ENCODE measurements at places on chromosomes 16 and 17. TPM values are rescaled to one million over a fixed set of nuclear protein-coding genes. Genes with fewer than 3 reads are reported as not detected.

Gene FZD2
- not detected for total RNA-seq

Gene BMERB1
- total RNA-seq, result 8.6 TPM

DNA sequence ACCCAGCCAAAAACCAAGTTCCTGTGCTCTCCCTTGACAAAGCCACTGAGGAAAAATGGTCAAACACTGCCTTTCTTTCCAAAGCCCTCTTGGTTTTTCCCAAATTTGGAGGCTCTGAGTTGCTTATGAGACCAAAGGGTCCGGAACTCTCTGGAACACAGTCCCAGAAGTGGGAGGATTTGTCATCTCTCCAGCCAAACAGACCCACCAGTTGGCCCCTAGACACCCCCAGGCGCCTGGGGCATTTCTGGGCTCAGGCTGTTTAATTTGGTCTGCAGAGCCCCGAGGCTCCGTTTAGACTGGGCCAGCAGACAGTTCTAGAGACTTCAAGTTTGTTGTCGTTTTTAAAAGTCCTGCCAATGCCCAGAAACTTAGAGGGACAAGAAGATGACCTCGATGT, 239.1 kb downstream of the SEC14L1 start:
- DNase-seq, result no peak

- DNase-seq, result peak; percentile 84
Measured at GRCh38 chr17:17001874-17002520, 30.1 kb upstream of the TNFRSF13B start.

DNA sequence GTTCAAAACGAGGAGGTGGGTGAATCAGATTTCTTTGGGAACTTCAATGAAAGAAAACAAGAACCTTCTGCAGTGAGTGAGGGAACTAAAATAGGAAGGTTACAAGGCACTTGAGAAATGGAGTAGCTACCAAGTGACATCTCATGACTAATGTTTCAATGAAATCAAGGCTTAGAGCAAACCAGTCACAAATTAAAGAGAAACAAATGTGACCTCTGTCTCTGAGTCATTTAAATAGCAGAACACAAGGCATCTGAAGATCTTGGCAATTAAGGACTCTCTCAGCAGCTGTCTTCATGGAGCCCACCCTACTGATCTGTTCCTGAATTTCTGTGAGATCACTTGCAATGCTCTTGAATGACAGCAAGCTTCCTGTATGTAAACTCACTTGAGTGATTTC, 109.5 kb downstream of the CDH11 start:
- DNase-seq, result no peak

- peak; percentile 42 for DNase-seq
Measured at GRCh38 chr17:81869221-81870130, 1.7 kb downstream of the ARHGDIA start.

- no peak for DNase-seq
Measured at GRCh38 chr17:60653569-60653968, 24.1 kb upstream of the BCAS3 start.

DNA sequence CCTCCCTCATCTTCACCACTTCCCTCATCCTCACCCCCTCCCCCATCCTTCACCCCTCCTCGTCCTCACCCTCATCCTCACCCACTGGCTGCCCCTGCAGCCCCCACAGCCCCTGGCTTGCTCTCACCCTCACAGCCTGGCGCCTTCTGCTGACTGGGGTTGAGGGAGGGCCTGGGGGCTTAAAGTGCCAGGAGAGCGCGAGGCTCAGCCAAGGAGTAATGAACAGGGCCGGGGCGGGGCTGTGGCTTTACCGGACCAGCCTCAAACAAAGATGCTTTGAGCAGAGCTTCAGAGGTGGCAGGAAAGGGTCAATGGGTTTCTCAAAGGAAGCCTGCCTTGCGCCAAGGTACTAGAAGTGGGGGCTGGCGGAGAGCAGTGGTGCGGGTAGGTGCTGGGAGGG, at the start of gene PRSS33:
TSS of gene PRSS33 (minus strand) at position 155 of the 400 bp plus-strand sequence. CDS start 1,013 bp downstream, outside the sequence.
- no peak for DNase-seq

GRCh38 chr16:79595931-79596450, 4.5 kb downstream of the MAF start:
- DNase-seq, result no peak

GRCh38 chr16:68247400-68247799, 2.2 kb downstream of the PLA2G15 start:
- DNase-seq, result no peak

GRCh38 chr16:79076047-79076767, 524.3 kb downstream of the MAF start:
- DNase-seq, result no peak
